ENCODE measurements at places on chromosomes 7 and 10. TPM values are rescaled to one million over a fixed set of nuclear protein-coding genes. Genes with fewer than 3 reads are reported as not detected.

- peak; percentile 90 for DNase-seq
Observed at GRCh38 chr10:514137-514671, 175.3 kb downstream of the DIP2C start.

DNA sequence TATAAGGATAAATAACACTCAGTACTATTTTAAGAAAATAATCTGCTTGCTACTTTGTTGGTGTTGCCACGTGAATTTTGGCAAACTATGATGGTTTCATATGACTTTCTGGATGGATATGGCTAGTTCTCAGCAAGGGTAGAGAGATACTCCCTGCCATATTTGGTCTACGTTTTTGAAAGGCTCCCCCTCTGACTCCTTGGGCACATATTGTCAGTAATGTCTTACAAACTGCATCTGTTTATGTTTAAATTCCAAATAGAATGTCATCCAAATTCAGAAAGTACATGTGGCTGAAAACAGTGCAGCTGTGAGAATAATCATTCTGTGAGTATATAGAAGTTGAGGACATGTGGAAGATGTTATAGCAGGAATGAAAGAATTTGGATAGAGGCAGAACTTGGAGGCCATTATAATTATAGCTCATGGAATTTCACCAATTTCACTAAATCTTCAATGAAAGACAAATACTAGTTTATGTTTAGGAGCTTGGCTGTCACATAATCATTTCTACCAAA lies 107.8 kb downstream of the SRI start:
- no peak for DNase-seq

The SPDYE9 gene
- not detected for total RNA-seq

DNA sequence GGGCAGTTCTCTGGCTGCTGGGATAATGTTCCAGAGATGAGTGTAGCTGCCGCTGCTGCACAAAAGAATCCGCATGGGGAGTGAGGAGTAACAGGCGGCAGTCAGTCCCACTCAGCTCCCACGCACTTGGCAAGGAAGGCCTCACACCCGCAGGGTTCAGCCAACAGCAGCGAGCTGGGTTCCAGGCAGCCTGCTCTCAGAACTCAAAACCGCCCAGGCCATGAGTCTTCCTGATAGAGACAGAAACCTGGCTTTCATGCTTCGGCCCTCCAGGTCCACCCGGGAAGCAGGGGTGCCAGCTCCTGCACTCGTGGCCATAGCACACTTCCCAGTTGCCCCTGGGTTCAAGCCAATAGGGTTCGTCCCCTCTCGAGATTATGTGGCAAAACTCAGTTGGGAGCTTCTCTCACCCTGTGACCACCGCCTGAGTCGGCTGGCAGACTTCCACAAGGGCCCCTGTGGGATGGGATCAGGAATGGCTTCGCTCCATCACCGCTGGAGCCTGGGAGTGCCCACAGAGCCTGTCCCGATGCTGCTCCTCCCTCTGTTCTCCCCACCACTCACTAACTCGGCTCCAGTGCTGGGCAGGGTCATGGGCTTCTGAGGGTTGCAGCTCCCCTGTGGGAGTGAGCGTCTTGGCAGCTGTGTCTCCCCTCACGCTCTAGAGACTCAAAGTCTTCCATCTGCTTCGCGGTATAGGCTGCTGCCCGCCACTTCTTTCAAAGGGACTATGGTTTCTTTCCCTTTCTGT lies 20.6 kb downstream of the CLRN3 start:
- DNase-seq, result no peak

DNA sequence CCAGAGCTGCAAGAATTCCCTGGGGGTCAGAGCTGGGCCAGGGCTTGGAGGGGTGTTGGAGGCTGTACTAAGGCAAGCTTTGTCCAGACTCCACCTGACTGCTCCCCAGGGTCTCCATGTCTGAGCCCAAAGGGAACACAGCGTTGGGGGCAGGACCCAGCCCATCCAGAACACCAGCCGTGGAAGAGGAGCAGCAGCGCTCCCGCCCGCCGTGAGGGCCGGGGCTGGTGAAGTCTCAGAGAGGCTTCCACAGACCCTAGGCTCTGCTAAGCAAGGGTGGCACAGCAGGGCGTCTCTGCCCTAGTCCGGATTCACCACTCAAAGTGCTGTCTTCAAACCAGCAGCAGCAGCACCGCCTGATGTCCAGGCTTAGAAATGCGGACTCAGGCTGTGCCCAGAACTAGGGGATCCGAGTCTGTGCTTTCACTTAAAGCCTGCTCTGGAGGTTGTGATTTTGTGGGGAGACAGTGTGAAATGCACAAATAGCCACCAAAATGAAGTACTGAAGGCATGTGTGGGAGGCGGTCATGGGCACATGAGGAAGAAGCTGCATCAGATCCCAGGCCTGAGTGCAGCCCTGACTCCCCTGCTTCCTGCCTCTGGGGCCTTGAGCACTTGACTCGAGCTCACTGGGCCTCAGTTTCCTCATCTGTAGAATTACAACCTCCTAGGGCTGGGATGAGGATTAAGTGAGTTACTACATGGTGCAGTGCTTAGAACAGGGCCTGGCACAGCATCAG lies 16.6 kb upstream of the AQP1 start:
- no peak for DNase-seq

The MYO1G gene
- 3.4 TPM for total RNA-seq

GRCh38 chr10:126525326-126525725 lies 137.0 kb upstream of the ADAM12 start:
- DNase-seq, result no peak

The ERCC6 gene
- total RNA-seq, result 16.6 TPM

The PNLIPRP2 gene
- not detected for total RNA-seq

The TLX1 gene
- not detected for total RNA-seq

DNA sequence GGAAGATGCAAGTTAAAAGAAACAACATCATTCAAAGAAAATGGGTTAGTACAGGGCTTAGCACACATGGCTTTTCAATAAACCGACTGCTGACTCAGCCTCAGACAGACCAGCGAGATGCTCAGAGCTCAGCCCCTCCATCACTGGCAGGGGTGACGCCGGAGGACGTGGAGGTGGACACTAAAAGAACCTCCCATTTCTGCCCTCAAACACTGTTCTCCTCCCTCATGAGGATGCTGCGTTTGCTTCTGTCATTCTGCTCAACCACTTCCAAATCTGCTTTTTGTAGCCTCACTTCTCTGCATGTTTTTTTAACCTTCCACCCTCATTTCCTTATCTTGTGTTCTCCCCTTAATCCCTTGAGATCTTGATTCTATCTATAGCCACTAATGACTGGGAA lies 15.3 kb downstream of the DENND11 start:
- DNase-seq, result no peak

The OR2A12 gene
- not detected for total RNA-seq

GRCh38 chr10:88082806-88083596 lies 219.6 kb downstream of the PTEN start:
- DNase-seq, result no peak

DNA sequence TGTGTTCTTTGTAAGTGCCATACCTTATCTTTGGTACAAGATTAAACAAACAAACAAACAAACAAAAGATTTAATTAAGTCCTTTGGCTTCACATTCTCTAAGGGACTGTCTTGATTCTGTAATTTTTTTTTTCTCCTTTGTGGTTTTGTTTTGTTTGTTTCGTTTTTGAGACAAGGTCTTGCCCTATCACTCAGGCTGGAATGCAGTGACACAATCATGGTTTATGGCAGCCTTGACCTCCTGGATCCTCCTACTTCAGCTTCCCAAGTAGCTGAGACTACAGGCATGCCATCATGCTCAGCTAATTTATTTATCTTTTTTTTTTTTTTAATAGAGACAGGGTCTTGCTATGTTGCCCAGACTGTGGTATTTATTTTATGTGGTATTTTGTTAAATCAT lies 165.8 kb downstream of the LRRC4 start:
- no peak for DNase-seq

- DNase-seq, result no peak
Observed at GRCh38 chr10:24432478-24433416, 223.8 kb downstream of the KIAA1217 start.

DNA sequence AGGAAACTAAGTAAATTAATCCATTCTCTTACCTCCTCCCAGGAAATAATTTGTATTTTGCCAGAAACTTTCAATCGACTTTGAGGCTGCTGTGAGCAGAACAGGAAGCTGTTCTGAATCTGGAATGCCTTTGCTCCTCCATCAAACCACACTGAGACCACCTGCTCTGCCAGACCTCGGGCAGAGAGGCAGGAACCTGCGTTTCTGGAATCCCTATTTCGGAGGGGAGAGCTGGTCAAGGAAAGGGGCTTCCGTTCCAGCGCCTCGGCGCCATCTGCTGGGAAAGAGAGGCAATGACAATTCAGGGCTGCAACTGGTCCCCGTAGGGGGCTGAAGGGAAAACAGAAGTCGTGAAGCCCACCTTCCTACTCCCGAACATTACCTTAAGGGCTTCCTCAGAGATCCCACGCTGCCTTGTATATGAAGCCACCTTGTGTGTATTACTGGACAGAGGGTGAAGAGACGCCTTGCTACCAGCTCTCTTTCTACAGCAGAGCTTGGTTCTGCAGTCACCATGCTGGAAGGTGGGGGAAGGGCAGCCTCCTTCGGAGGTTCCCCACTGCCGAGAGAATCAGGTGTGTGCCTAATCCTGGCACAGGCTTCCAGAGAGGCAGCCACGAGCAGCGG lies 31.2 kb downstream of the ZNF467 start:
- DNase-seq, result peak; percentile 81

The EN2 gene
- 0.14 TPM for total RNA-seq

The LRIT1 gene
- total RNA-seq, result not detected

The LIPN gene
- not detected for total RNA-seq

DNA sequence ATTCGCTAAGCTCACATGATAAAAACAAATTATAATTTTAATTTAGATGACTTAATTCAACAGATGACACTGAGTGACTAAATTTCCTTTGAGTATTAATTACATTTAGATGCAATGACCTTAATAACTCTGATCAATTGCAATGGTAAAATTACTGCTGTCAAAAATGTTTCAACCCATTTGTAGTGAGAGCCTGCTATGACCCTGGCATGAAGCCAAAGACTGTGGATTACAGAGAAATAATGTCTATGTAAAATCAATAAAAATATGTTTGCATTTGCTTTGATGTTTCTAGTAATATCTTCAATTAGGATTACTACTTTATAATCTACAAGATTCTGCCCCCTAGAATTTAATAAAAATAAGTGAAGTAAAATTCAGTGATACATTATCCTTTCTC lies 15.6 kb downstream of the MKX start:
- no peak for DNase-seq

DNA sequence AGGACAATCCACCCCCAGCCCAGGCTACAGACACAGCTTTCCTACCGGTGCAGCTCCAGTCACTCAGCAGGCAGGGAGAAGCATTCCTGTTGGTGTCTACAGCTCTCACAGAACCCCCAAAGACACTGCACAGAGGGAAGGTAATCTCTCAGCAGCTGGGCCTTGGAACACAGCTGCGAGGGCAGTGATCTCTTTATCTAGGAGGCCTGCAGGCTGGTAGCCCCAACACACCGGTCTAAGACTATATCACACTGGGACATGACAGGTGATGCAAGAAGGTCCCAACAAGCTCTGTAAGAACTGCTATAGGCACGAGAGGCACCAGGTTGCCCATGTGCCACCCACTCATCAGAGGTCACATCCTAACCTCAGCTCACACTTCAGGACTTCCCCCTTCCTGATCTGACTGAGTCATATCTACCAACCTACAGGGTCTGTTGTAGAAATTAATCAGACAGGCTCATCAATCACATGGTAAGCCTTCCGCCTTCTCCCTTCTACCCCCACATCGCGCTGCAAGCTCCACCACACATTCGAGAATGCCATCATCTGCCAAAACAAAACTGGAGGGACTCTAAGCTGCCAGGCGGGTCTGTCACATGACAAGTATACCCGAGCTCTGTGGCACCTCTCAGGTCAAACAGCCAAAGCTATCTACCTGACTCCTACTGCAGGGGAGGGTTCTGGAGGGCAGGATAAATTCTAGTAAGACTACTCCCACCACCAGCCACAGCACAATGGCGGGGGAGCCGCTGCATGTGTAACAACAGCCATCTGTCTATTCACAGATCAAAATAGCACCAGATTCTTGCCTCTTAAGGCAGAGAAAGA lies 26.1 kb downstream of the FAM53B start:
- DNase-seq, result no peak

GRCh38 chr7:103668279-103668941 lies 222.4 kb upstream of the SLC26A5 start:
- DNase-seq, result no peak

DNA sequence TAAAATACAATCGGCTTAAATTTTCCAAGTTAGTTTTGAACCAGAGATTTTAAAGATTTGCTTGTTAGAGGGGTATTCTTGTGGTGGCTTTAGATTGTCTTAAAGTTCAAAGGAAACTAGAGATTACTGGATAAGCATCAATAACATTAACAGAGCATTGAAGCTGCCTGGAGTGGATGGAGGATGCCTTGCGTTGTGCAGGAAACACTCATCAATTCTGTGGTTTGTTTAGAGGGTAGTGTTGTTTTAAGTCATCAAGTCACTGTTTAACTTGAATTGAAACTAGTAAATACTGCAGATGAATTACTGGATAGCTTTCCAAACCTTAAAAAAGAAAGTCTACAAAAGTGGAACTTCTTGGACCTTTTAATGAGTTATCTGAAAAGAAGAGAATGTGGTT lies 218.6 kb downstream of the CELF2 start:
- DNase-seq, result no peak

DNA sequence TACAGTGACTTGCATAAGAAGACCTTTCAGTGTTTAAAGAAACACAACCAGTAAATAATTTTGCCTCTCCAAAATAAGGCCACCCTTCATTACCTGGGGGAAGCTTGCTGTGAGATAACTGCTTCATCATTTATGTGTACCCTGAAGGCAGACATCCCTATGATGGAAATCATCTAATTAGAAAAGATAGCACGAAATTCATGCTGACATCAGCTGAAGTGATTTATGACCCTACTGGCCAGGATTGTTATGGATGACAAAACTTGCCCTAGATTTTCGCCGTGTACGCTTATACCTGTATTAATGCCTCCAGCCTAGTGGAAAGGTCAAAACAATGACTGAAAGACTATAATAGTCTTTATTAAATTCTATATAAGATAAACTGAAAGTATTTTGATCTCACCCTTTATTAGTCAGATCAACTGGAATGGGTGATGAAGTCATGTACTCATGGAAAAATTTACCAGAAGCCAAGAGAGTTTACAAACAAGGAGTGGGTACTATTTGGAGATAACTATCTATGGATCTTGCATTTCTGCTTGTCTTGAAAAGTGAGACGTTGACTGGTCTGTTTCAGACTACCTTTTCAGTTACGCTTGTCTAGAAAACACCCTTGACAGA lies 114.2 kb downstream of the PPP1R3A start:
- DNase-seq, result no peak

The FAM25C gene
- not detected for total RNA-seq

The NANOS1 gene
- 3.9 TPM for total RNA-seq

The AFAP1L2 gene
- total RNA-seq, result 14.0 TPM

The MYH16 gene
- not detected for total RNA-seq

The NME8 gene
- not detected for total RNA-seq

Data from sigmoid colon (tissue), 7 donors.